ENCODE measurements at places on chromosomes 5 and 9. TPM values are rescaled to one million over a fixed set of nuclear protein-coding genes. Genes with fewer than 3 reads are reported as not detected.

DNA sequence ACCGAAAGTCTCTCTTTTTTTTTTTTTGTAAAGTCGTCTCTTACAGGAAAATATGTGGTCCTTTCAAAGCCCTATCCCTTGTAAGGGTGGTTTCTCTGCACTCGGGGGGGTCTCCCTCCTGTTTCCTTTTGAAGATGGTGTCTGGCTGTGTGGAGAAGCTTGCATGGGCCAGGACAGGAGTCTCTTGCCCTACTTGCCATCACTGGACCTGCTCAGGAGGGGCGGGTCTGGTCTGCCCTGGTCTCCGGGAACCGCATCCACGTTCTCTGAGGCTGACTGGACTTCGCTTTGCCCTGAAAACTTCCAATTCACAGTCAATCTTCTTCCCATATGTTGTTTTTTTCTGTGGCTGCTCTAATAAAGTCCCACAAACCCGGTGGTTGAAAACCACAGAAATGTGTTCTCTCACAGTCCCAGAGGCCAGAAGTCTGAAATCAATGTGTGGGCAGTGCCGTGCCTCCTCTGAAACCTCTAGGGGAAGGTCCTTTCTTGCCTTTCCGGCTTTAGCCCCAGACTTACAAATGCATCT lies 92.9 kb upstream of the IER5L start:
- no peak for DNase-seq

GRCh38 chr5:109690975-109691574 lies 1.3 kb downstream of the MAN2A1 start:
- DNase-seq, result peak; percentile 30

- no peak for DNase-seq
Measured at GRCh38 chr5:160289721-160290120, 22.6 kb downstream of the CCNJL start.

DNA sequence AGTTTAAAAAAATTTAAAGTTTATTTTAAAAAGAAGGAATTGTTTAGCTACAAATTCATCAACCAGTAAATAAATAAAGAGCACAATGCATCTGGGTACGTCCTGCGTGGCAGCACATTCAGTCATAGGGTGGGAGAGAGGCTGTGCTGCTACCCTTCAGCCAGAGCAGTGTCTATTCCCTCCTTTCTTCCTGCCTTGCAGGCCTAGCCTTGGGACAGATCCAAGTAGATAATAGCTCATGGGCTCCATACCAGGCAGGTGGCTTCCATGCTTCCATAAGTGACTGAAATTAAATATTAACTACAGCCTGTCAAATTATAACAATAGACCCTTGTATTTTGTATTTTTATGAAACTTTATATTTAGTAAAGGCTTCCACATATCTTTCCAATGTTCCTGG lies 408.3 kb upstream of the RGMB start:
- no peak for DNase-seq

- no peak for DNase-seq
Measured at GRCh38 chr5:131423056-131423455, 159.2 kb downstream of the CDC42SE2 start.

GRCh38 chr9:1875251-1875851 lies 139.8 kb upstream of the SMARCA2 start:
- DNase-seq, result no peak

GRCh38 chr9:136255166-136255538 lies 9.5 kb upstream of the QSOX2 start:
- DNase-seq, result no peak

DNA sequence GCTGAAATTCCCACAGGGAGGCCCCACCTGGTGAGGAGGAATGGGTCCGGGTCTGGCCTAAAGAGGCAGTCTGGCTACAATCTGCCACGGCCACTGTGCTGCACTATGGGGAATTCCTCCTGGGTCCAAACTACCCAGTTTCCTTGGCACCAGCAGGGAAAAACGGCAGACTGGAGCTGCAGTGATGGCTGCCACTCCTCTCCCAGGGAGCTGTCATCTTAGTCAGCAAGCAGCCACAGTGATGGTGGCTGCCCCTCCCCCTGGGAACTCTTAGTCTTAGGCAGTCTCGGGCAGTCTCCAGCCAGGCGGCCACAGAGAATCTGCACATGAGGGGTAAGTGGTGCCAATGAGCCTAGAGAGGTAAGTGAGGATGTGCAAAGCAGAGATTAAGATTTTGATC lies 205.8 kb downstream of the TMEM38B start:
- no peak for DNase-seq

CDKN2A gene
- 3.9 TPM for total RNA-seq

CTSV gene
- 0.28 TPM for total RNA-seq

CDH12 gene
- not detected for total RNA-seq

RMI1 gene
- total RNA-seq, result 29.0 TPM

All from CD8-positive, alpha-beta memory T cell (primary cell).